ENCODE measurements at places on chromosomes 6 and 20.

DNA sequence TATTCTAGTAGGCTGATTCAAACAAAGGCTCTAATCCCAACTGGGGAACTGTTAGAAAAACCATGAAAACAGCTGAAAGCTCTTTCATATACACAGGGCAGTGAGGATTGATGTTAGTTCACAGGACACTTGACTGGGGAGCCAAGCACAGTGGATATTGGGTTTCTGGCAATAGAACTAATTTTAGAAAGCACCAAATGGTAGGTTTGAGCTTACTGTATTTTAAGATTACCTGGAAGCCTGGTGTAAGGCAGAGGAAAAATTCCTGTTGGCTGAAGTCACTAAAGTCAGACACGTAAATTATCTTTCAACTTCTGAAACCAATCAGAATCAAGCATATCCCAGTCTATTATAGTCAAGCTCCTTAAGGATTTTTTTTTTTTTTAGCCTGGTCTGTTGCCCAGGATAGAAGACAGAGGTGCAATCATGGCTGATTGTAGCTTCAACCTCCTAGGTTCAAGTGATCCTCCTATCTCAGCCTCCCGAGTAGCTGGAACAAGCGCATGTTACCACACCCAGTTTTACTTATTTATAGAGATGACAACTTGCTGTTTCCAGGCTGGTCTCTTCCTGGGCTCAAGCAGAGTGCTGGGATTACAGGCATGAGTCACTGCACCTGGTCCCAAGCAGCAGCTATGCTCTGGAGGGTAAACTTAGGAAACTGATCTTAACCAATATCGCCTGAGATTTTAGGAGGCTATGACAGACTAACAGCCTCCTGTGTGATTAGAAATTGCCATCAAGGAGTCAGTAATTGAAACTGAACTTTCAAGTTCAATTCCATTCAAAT, 32.5 kb upstream of the SYNCRIP start:
- DNase-seq, result no peak

DNA sequence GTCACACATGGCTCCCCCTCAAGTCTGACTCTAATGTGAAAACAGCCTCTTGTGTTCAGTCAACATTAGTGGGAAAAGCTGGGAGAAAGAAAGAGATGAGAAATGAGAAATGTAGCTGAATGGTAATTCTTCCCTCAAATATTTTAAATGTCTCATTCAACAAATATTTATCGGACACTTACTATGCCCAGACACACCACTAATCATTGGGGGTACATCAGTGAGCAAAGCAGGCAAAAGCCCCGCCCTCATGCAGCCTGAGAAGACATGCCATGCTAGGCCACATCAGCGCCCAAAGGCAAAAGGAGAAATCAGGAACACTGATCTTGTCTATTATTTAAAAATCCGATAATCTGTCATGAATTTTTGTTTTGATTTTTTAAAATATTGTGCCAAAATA, 89.9 kb upstream of the ASF1A start:
- no peak for DNase-seq

- no peak for DNase-seq
These were observed 36.4 kb upstream of the SYNJ2 start for GRCh38 chr6:157944983-157945931.

DNA sequence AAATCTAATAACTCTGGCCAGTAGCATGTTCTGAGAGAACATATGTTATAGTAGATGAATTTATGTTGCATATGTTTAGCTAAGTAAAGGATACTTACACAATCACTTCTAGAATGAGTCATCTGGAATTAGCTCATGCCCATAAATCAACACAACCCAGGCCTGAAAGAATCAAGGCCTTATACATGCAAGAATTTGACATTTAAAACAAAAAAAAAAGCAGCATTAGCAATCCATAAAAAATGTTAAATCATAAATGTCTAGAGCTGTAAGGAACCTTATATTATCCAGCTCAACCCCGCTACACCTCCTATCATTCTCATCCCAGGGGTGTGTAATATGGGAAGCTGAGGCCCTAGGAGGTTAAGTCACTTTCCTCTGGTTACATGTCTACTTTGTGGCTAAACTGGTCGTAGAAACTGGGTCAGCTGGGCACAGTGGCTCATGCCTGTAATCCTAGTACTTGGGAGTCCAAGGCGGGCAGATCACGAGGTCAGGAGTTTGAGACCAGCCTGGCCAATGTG, 105.2 kb upstream of the CARMIL1 start:
- no peak for DNase-seq

GRCh38 chr6:75492386-75493153, 1.0 kb downstream of the FILIP1 start:
- no peak for DNase-seq

DNA sequence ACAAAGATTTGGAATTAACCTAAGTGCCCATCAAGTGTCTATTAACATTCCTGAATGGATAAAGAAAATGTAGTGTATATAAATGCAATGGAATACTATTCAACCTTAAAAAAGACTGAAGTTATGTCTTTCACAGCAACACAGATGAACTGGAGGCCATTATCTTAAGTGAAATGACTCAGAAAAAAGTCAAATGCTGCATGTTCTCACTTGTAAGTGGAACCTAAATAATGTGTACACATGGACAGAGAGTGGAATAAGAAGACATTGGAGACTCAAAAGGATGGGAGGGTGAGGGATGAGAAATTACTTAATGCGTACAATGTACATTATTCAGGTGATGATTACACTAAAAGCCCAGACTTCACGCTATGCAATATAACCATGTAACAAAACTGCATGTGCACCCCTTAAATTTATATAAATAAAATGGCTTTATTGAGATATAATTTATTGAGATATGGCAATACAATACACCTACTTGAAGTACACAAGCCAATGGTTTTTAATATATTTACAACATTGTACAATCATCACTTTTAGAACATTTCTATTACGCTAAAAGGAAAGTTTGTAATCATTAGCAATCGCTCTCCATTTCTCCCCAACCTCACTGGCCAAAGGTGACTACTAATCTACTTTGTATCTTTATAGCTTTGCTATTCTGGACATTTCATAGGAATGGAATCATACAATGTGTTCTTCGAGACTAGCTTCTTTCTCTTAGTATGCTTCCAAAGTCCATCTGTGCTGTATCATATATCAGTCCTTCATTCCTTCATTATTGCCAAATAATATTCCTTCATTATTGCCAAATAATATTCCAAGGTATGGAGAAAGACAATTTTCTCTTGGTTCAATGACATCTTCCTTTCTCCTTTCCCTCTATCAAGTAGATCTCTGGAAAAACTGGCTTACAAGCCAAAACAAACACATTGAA, 5.8 kb downstream of the STX7 start:
- DNase-seq, result no peak

DNA sequence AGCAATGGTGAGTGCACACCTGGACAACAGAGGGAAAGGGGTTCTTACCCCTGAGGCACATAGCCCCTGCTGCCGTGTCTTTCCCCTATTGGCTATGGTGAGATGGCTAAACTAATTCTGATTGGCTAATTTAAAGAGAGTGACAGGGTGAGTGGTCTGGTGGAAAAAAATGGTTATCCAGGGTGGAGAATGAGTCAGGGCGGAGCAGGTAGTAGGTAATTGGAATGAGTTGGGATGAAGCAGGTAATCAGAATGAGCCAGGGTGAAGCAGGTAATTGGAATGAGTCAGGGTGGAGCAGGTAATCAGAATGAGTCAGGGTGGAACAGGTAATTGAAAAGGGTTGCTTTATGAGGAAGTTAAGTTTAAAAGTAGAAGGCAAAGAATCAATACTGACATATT, 200.3 kb downstream of the EYA4 start:
- no peak for DNase-seq

GRCh38 chr20:45051204-45052060, 49.5 kb downstream of the KCNS1 start:
- DNase-seq, result no peak

DNA sequence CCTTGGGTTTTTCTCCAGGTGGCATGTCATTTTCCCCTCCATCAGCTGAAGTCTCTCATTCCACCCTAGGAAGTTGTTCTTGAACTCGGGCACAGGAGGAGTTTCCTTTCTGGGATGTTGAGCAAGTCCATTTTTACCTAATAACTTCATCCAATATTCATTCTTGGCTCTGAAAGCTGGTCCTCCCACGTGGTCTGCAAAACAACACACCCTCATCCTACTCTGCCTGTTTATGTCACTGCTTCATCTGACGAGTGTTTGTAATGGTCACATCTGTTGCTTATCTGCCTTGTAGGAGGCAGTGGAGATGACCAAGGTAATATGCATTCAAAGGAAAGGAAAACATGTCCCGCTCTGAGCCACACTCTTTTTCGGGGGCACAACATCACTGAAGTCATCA, 41.7 kb upstream of the AIG1 start:
- no peak for DNase-seq

GRCh38 chr6:39590871-39591393, 134.3 kb downstream of the KIF6 start:
- no peak for DNase-seq

DNA sequence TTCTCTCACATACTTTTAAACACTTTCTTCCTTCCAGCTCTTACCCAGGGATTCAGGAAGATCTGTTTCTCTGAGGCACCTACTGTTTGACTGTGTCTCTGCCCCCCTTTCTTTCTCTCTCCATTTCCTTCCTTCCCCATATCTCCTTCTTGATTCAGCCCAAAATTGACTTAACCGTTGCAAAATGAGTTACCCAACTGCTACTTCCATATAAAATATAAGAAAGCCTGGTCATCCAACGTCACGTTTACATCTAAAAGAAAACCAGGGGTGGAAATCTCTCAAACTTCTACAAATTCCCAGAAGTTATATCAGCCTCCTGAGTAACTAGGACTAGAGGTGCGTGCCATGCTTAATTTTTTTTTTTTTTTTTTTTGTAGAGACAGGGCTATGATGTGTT, 95.2 kb upstream of the INSM1 start:
- DNase-seq, result no peak

DNA sequence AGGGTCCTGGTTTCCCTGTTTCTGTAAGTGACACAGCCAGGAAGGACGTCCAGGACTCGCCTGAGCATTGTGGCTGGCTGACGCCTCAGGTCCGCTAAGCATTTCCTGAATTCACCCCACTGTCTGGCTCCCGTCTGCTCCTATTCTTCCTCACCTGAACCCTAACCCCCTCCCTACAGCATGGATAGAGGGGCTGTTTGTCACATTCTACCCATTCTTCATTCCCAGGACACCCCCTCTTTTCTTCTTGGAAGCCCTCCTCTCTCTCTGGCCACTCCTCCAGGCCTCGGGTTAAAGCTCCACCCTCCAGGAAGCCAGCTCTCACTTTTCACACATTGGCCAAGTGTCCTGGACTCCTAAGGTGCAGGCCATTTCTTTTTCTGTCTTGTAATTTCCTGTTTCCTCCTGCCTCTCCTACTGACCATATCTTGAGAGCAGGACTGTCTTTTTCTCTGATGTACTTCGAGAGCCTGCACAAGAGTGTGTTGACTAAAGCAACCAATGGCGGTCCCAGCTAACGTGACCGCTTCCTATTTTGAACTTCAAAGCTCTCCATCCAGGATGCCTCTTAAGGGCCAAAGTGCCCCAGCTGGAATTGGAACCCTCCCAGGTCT, 24.2 kb upstream of the MYMX start:
- no peak for DNase-seq

DNA sequence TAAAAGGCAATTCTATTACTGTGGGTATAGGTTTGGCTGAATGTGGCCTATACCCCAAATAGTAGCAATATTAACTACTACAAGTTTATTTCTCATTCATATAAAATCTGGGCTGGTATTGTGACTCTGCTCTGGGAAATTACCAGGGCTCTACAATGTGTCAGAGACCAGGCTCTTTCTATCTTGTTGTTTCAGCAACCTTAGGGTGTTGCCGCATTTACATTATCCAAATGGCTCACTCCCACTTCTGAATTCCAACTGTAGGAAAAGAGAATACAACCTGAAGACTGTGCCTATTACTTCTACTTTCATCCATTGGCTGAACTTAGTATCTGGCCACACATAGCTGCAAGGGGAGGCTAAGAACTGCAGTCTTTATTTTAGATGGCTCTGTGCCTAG, 106.7 kb upstream of the CENPW start:
- DNase-seq, result no peak

- DNase-seq, result no peak
These were observed 50.0 kb upstream of the DTNBP1 start for GRCh38 chr6:15712797-15713196.

DNA sequence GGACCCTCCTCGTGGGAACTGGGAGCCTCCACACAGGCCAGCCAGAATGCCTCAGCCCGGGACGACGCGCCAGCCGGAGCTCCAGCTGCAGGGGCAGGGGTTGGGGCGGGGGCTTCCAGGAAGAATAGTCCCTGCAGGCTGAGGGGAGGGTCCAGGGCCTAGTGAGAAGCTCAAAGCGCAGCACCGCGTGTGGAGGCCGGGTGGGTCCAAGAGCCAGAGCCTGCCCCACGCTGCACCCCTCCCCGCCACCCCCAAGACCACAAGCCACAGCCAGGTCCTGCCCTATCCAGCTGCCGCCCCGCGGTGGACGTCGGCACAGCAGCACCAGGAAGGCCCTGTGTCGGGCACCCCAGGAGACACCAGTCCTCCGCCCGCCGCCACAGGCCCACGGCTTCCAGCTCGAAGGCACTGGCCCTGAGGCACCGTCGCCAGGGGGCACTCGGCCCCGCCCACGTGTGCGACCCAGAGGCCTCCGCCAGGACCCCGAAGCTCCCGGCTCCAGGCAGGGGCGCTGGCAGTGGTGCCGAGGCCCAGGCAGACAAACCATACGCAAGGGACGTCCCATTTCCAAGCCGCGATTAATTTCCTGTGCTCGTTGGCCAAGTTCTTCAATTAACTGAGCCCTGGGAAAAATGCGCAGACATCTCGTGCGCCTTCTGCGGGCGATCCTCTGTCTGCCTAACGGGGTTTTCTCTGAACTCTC, 19.5 kb downstream of the KCNQ2 start:
- DNase-seq, result no peak

- DNase-seq, result no peak
These were observed at the start of gene MYLK2 for GRCh38 chr20:31819083-31819784. Gene MYLK2, plus strand, starts transcription at chr20:31819356. Its CDS starts 225 bp downstream, at chr20:31819581.

GRCh38 chr6:4313044-4313686, 177.8 kb upstream of the ECI2 start:
- no peak for DNase-seq

DNA sequence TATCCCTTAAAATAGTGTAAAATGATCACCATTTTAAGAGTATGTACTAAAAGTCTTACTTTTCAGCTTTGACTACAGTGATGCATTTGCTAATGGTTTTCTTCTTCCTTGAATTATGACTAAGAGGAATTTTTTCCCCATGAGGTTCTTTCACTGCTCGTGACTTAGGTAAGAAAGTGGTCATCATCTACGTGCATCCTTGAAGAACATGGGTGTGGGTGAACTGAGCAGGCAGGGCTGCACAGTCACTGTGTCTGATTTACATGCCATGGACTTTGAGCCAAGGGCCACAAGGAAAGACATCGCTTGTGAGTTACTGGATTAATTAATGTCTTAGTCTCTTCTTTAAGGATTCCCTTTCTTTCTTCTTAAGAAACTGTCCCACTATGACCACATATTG, 33.3 kb downstream of the NQO2 start:
- DNase-seq, result no peak
